ENCODE measurements at places on chromosomes 5 and 9. TPM values are rescaled to one million over a fixed set of nuclear protein-coding genes. Genes with fewer than 3 reads are reported as not detected.
A peak's percentile ranks its signal among the peaks of the same experiment; 100 is the strongest.

The CKS2 gene
- polyA plus RNA-seq = 18.0 TPM

The NXNL2 gene
- 0.85 TPM for polyA plus RNA-seq

The SMIM33 gene
- not detected for polyA plus RNA-seq

The FOXD4L4 gene
- polyA plus RNA-seq = not detected

The CDC25C gene
- polyA plus RNA-seq = 0.13 TPM

- DNase-seq = no peak
These were observed 159.1 kb downstream of the HTR1A start for GRCh38 chr5:63803165-63803564.

GRCh38 chr5:65480306-65480865, 1.3 kb downstream of the ADAMTS6 start:
- peak; percentile 74 for DNase-seq

- DNase-seq = no peak
These were observed 98.7 kb downstream of the TLE4 start for GRCh38 chr9:79670269-79670961.

DNA sequence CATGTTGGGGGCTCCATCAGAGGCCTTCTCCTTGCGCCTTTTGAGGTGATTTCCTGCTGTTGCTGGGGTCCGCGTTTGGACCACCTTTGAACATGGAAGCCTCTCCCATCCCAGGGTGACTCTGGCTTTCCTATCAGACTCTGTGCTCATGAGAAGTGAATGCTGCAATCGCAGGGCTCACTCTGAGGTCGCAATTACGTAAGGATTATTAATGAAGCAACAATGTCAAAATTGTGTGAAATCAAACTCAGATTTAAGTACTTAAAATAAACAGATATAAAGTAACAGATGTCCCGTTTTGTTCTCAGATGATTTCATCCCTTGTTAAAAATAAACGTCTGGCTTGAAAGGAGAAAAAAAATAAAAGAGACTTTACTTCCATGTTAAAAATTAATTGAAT, 634.2 kb downstream of the BNC2 start:
- DNase-seq = no peak

- DNase-seq = no peak
These were observed 301.0 kb downstream of the DOCK8 start for GRCh38 chr9:515665-516064.

GRCh38 chr5:40441733-40442132, 238.0 kb upstream of the PTGER4 start:
- DNase-seq = no peak

GRCh38 chr9:93593144-93593658, 16.8 kb downstream of the PHF2 start:
- no peak for DNase-seq

- no peak for DNase-seq
These were observed 199.4 kb downstream of the ESM1 start for GRCh38 chr5:54785729-54786591.

DNA sequence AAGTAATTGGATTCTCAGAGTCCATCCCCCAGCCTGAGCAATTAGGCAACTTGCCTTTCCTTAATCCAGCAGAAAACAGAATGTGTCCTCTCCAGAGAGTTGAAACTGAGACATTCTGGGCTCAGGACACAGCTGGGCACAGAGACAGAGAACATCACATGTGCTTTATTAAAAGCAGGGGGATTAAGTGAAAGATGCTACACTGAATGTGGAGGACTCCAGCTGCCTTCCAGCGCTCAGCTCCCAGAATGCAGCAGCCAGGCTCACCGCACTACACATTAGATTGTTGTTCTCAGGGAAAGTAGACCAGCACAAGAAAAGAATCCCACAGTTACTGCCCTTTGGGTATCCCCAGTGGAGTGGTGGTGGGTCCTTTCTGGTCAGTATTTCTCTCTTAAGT, 141.6 kb upstream of the IL12B start:
- DNase-seq = peak; percentile 31

DNA sequence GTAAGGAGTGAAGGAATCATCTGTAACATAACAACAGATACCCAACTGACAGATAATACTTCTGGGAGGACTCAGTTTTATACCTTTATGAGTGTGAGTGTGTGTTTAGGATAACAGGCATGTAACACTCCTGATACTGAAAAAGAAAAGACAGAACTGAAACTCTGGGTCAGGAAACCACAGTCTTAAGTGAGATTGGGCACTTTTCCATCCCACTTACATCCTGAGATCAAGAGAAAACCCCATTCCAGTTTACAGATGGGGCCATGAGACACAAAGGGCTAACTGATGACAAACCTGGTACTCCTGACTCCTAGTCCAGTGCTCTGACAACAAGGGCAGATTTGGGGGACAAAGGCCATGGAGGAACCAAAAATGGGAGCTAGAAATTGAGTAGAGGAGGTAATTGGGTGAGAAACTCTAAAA, 18.0 kb downstream of the IL5 start:
- DNase-seq = no peak

DNA sequence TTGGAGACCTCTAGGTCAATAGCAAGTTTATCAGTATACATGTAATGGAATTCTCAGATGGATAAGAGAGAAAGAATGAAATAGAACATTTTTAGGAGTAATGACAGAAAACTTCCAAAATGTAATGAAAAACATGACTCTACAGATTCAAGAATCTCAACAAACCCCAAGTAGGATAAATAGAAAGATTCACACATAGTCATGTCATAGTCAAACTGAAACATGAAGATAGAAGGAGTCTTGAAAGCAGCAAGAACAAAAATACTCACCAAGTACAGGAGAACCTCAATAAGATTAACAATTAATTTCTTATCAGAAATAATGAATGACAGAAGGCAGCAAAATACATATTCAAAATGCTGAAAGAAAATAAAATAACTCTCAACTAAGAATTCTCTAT, 164.5 kb downstream of the SPATA31D1 start:
- DNase-seq = no peak

- no peak for DNase-seq
These were observed 66.0 kb downstream of the HMCN2 start for GRCh38 chr9:130331573-130331972.

DNA sequence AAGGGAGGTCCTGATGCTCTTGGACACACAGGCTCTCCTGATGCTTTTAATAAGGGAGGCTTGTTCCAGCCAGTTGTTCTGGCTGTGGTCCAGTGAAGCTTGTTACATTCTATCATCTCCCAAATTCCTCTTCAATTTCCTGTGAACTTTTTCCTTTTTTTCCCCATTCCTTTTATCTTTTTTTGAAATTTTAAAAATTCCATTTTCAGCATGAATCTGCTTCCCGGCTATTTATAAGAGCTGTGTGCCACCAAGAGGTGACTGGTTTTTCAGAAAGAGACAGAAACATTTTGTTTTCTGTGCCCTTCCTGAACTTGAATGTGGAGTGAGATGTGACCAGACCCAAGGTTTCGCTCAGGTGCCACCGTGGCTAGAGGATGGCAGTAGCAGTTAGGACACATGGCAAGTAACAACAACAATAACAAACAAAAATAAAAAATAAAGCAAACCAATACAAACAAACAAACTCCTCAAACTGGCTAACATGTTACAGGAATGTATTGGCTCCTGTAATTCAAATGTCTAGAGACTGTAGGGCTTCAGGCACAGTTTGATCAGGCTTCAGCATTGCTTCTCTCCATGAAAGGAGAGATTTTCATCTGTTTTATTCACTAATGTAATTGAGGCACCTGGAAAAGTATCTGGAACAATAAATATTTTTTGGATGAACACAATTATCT, 121.1 kb downstream of the BOD1 start:
- peak; percentile 21 for DNase-seq

GRCh38 chr5:95081500-95081960, 203.4 kb downstream of the MCTP1 start:
- no peak for DNase-seq

- DNase-seq = no peak
These were observed 19.9 kb downstream of the GDA start for GRCh38 chr9:72169178-72169577.

DNA sequence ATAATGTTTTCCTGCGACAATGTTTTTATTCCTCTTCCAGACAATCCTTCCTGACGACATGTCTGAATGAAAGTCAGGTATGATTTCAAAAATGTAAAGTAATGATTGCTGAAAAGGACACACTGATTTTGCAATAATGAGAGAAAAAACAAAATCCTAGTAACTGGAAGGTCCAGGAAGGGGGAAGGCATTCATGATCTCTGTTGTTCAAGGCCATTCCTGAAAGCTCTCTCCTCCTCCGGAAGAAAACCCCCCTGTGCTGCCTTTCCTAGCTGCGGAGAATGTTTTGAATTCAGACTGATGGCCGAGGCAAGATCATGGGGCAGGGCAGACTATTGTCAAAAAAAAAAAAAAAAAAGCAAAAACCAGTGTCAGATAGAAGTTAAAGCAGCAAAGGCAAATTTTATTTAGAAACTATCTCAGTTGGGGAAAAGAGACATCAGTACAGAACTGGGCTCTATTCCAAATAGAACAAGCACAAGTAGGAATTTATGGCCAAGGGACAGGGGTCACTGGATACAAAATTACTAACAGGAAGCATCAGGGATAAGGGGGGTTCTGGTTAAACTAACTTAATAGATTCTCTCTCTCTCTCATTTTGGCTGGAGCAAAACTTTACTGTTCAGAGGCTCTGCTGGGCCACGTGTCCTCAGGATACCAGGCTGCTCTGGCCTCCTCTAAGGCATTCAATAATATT, 36.5 kb upstream of the CTSV start:
- no peak for DNase-seq

- DNase-seq = no peak
These were observed 36.6 kb upstream of the CDH12 start for GRCh38 chr5:22889720-22890119.

GRCh38 chr5:157184117-157184670, 3.6 kb downstream of the ITK start:
- no peak for DNase-seq

DNA sequence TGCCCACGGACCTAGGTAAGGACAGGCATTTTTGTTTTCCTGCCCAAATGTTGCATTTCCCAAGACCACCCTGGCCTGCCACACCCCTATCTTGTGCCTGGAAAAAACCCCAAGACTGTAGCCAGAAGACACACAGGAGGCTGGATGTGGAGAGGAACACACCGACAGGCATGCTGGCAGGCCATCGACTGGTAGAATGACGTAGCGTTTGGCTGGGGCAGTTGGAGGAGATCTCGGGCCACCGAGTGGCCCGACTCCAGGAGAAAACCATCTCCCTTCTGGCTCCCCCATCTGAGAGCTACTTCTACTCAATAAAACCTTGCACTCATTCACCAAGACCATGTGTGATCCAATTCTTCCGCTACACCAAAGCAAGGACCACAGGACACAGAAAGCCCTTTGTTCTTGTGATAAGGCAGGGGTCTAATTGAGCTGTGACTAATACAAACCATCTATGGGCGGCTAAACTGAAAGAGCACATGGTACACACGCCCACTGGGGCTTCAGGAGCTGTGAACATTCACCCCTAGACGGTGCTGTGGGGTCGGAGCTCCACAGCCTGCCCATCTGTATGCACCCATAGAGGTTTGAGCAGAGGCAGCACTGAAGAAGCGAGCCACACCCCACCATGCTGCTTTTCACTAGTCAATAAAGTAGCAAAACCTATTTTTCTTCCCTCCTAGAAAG, 38.9 kb upstream of the N4BP3 start:
- DNase-seq = no peak

DNA sequence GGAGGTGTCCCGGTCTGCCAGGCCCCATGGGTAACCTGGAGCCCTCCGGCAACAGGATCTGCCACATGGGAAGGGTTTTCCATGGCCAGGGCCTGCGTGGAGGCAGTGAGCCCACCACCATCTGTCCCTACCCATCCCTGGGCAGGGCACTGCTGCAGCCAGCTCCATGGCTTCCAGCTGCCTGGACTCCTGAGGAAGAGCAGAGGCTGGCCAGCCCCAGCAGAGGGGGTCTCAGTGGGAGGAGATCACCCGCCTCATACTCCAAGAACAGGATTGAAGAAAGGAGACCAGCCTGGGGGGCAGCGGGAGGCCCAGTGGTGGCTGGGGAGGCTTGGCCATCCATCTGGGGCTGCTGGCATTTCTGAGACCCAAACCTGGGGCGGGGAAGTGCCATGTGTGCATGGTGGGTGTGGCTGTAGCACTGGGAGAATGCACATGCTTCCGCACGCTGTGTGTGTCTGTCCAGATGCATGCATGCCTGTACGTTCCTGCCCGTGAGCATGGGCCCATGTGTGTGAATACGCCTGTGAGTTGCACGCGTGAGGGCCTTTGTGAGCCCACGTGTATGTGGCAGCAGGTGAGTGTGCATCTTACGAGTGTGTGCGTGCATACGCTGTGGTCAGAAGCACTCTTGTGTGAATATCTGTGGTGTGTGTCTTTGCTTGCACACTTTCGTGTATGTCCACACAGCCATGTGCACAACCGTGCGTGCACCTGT, 78.5 kb downstream of the LMX1B start:
- DNase-seq = no peak

Data from urinary bladder (tissue), 4 donors.